ENCODE measurements at places on chromosomes 11 and 22.

DNA sequence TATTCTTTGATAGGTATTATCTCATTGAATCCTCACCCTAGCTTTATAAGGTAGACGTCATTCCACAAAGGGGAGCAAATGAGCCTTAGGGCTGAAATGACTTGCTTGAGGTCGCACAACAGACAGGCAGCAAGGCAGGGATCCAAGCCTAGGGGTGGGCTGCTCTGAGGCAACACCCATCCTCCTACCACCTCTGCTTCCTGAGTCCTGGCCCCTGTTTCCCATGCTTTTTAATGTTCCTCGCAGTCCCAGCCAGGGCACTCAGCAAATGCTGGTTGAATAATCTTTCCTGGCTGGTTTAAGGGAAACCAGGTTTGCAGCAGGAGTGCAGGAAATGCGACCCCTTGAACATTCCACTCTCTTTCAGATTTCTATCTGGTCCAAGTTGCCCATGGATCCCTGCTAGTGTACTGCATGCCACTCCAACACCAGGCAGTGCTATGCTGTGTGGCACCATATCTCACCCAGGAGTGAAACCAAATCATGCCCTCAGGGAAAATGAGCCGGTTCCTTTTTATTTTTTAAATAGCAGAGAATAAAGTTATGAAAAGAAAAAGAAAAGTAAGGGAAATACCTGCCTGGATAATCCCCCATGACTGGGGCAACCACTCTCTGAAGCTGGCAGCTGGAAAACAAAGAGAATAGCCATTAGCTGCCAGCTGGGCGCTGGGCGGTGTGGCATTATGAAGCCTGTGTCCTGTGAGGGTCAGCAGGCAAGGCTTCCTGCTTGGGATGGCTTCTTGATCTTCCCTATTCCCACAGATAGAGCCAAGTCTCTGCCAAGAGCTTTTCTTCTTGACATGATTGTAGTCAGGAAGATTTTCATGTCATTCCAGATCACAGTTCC, 21.8 kb downstream of the MICAL2 start:
- no peaks in the 10 kb centered on the region for H3K27me3 ChIP-seq
- H3K36me3 ChIP-seq = no peaks in the 10 kb centered on the region
- no peak overlapping the region for H3K4me3 ChIP-seq
- DNase-seq = no peak
- peaks cover 25% of the 10 kb centered on the region for H3K4me1 ChIP-seq

DNA sequence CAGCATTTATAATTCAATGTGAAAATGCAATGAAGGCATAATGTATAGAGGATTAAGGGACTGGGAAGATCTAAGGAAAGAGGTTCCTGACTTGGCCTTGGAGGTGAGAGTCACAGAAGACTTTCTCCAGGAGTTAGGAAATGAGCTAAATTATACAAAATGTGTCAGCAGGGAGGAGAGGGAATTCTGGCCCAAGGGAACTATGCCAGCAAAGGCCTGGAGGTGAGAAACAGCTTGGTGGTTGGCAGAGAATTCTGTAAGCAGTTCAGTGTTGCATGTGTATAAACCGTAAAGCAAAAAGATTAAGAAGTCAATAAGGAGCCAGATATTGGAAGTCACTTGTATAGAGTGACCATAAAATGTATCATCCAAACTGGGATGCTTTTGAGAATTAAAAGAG, 142.2 kb upstream of the SESN3 start:
- no peak overlapping the region for H3K4me3 ChIP-seq
- no peaks in the 10 kb centered on the region for H3K27me3 ChIP-seq
- no peak for DNase-seq
- no peaks in the 10 kb centered on the region for H3K36me3 ChIP-seq
- H3K4me1 ChIP-seq = no peaks in the 10 kb centered on the region

- H3K4me1 ChIP-seq = no peaks in the 10 kb centered on the region
- no peak overlapping the region for H3K27ac ChIP-seq
- H3K36me3 ChIP-seq = peaks cover 2% of the 10 kb centered on the region
- H3K27me3 ChIP-seq = no peaks in the 10 kb centered on the region
Measured at GRCh38 chr11:44877571-44878497, 72.8 kb downstream of the TP53I11 start.

GRCh38 chr22:20904980-20905355, 12.2 kb upstream of the CRKL start:
- H3K4me3 ChIP-seq = no peak overlapping the region
- no peaks in the 10 kb centered on the region for H3K36me3 ChIP-seq
- H3K4me1 ChIP-seq = no peaks in the 10 kb centered on the region
- DNase-seq = no peak
- no peak overlapping the region for H3K27ac ChIP-seq
- peaks cover 3% of the 10 kb centered on the region for H3K27me3 ChIP-seq

DNA sequence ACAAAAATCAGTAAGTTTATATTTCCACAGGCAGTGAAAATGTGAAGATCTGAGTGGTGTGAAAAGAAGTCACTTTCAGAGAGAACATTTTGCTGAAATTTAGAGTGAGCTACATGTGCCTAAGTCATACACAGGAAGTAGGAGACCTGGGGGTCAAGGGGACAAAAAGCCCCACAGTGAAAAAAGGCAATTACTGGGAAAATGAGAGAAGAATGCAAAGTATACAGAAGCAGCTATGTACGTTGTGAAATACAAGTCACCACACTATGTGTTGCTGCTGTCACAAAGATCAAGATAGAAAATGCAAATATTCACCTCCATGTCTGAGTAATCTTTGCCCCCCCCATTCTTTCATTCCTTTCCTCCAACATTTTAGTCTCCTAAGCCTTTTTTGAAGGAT, 21.6 kb upstream of the SESN3 start:
- no peaks in the 10 kb centered on the region for H3K36me3 ChIP-seq
- peaks cover 38% of the 10 kb centered on the region for H3K4me1 ChIP-seq
- no peaks in the 10 kb centered on the region for H3K27me3 ChIP-seq
- DNase-seq = no peak
